ENCODE measurements at places on chromosomes 3 and 15.

DNA sequence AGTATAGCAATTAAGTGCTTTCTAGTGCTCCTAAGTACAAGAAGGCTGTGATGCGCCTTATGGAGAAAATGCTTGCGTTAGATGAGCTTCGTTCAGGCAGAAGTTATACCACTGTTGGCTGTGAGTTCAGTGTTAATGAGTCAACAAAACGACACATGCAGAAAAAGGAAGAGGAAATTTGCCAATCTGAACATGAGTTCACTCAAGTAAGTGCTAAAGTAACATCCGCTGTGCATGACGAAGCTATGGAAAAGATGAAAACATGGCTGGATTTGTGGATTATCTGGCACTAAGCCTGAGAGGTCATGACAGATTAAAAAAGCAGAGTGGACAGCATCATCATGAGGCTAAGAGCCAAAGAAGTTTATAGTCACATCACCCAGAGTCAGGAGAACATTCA, 36.9 kb downstream of the SH3BP5 start:
- peak; percentile 50 for DNase-seq

DNA sequence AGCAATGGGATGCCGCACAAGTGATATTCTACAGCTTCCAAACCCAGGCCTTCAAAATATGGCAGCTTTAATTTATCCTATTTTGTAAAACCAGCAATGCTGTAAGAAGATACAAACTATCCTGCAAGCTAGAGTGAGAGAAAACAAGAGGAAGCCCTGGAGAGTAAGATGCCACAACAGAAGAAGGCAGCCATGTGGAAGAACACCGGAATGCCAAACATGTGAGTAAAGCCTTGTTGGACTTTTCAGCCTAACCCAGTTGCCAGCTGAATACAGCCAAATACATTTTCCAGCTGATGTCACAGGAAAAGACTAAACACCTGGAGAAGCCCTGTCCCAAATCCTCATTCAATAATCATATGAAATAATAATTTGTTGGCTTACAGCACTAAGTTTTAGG, 1115.1 kb upstream of the CADM2 start:
- DNase-seq: no peak

DNA sequence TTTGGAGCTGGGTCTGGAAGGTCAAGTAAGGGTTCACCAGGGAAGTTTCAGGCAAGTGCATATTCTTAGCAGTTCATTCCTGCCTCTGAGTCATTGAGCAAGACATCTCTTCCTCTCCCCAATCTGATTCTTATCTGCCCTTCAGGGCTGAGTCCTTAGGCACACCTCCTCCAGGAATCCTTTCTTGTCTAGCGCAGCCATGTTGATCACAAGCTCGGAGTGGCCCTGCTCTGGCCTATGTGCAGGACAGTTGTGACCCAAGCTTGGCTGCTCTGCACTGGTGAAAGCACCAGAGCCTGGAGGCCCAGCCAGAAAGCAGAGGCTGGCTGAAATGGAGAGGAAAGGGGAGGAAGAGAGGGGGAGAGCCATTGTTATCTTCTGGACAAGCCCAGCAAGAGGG, 30.9 kb upstream of the MRPS22 start:
- DNase-seq: no peak

GRCh38 chr15:99073008-99073717, 31.7 kb upstream of the SYNM start:
- DNase-seq: no peak

DNA sequence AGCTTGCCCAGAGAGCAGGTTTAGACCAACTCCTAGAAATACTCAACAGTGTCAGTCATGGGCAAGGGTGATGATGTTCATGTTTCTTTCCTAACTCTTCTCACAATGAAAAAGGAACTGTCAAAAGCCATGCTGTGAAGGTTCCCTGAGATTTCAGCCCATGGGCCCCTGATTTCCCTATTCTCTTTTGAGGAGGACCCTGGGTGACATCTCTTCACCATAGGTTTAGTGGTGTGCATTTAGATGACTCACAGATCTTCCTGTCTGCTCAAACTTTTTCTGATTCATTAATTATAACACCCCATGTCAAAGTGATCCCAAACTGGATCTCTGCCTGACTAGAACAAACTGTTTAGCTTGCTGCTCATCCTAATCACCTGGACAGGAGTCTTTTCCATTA, 108.0 kb downstream of the BBX start:
- no peak for DNase-seq

- DNase-seq: no peak
Observed at GRCh38 chr3:42263354-42264346, 2.3 kb downstream of the CCK start.

DNA sequence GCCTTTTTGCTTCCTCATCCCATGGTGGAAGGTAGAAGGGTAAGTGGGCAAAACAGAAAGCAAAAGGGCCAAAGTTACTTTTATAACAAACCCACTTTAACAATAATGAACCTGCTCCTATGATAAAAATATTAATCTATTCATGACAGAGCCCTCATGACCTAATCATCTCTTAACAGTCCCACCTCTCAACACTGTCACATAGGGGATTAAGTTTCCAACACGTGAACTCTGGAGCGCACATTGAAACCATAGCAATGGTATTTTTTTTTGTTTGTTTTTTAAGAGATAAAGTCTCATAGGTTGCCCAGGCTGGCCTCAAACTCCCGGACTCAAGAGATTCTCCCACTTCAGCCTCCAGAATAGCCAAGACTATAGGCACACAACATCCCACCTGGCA, 30.7 kb downstream of the KATNBL1 start:
- no peak for DNase-seq

Measured in fibroblast of the conjunctiva (primary cell).